ENCODE measurements at places on chromosomes 4 and X.

GRCh38 chrX:71487814-71488213 is 45.1 kb upstream of the OGT start:
- no peak overlapping the region for H3K4me3 ChIP-seq
- H3K27me3 ChIP-seq, result no peaks in the 10 kb centered on the region
- H3K27ac ChIP-seq, result no peak overlapping the region
- H3K4me1 ChIP-seq, result peaks cover 2% of the 10 kb centered on the region
- no peak for DNase-seq
- H3K36me3 ChIP-seq, result peaks cover 3% of the 10 kb centered on the region

GRCh38 chr4:55906989-55907388 is 41.8 kb upstream of the CEP135 start:
- no peak overlapping the region for H3K27ac ChIP-seq
- no peak overlapping the region for H3K4me3 ChIP-seq

DNA sequence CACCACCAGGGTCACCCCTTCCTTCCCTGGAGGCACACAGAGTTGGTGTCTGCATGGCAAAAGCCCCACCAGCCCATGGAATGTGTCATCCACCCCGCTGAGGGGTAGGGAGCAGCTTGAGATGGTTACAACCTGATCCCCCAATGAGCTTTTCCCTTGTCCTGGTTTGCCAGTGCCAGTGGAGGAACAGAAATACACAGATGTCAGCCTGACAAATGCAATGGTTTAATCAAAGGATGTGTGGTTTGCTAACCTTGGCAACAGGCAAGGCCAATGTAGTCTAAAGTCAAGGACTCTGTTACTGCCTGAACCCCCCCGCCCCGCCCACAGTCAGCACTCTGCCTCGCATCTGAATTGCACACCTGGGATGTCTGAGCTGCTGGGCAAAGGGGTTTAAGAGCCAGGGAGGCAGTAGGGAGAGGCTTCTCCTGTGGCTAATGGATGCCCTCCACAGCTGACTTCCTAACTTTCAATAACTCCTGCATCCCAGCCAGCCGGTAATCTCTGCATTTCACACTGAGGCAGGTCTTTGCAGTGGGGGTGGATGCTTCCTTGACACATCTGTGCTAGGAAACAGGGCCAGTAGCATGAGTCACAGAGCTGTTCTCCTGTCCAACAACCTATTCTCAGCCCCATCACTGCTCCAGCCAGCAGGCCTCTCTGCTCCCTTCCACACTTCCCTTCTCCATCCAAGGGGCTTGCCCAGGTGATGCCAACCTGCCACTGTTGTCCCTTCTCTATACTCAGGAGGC is 137.5 kb downstream of the AMMECR1 start:
- H3K4me3 ChIP-seq, result no peak overlapping the region
- H3K27ac ChIP-seq, result peak overlapping the region; percentile 59
- H3K4me1 ChIP-seq, result peaks cover 4% of the 10 kb centered on the region
- peaks cover 18% of the 10 kb centered on the region for H3K36me3 ChIP-seq
- no peaks in the 10 kb centered on the region for H3K27me3 ChIP-seq

DNA sequence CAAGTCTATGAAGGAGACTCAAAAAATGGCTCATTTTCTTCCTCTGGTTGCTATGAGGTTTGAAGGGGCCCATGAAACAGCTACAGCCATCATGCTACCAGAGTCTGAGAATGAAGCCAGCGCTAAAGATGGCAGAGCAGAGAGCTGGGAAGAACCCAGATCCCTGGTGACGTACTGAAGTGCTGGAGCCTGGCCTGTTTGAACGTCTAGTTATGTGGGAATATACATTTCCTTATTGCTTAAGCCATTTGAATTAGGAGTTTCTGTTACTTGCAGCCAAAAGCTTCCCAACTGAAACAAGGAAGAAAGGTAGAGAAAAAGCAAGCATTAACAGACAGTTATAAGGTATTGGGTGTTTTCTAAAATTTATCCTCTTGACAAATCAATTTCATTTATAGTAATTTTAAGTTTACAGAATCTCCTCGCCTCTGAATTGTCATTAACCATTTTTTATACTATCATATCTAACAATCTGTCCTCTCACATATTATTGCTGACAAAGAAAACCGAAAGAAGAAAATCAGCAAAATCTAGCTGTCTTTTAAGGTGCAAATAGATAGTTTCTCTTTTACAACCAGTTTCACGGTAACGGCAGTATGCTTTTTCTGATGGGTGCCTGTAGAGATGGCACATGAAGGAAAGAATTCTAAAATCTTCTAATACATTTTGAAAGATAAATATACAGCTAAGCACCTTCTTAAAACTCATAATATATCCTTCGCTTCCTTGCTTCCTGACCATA is 8.9 kb upstream of the COQ2 start:
- no peaks in the 10 kb centered on the region for H3K4me1 ChIP-seq
- DNase-seq, result no peak
- no peak overlapping the region for H3K4me3 ChIP-seq
- H3K27me3 ChIP-seq, result no peaks in the 10 kb centered on the region
- H3K27ac ChIP-seq, result no peak overlapping the region

DNA sequence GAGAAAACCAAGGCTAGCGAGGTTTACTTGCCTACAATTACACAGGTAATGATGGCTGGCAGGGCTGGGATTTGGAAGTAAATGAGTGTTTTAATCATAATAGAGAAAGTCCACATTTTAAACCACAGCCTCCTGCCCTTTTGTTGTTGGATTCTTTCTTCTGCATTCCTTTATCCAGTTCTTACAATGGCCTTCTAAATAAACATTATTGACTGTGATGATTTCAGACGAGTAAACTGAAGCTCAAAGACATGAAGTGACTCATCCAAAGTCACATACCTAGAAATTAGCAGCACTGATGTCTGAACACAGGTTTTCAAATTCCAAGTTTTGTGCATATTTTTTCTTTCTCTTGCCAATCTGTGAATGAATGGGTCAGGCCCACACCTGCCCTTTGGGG is 51.2 kb upstream of the C1QTNF7 start:
- H3K4me1 ChIP-seq, result no peaks in the 10 kb centered on the region
- no peak overlapping the region for H3K27ac ChIP-seq
- no peaks in the 10 kb centered on the region for H3K36me3 ChIP-seq
- DNase-seq, result no peak
- H3K4me3 ChIP-seq, result no peak overlapping the region

DNA sequence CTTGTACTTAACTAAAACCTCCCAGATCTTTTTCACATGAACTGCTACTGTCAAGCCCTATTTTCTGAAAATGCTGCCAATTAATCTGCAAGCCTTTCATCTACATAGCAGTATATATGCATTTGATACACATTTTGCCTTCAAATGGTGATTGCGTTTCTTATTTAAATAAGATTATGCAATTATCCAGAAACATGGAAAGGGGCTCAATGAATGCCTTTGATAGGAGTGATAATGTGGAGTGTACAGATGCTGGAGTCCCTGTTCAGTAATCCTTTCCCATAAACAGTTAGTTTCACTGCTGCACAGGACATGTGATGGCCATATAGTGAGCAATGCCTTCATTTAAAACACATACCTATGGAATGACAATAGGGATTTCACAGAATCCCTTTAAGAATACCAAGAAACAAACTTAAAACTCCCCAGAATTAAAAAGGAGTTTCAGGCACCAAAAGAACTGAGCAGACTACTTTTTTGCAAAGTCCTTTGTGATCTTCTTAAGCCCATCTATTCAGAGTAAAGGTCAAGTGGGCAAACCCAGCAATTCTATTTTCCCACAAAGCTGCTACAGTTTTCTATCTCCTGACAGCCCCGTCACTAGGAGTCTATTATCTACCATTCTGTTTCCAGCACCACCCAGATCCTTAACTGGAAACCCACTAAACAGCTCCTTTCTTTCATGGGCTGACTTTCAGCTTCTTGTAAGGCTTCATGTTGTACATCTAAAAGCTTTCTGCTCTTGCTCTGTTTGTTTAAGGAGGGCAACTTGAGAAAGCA is 120.3 kb downstream of the UNC5C start:
- DNase-seq, result no peak
- H3K36me3 ChIP-seq, result peaks cover 11% of the 10 kb centered on the region
- peak overlapping the region; percentile 17 for H3K27ac ChIP-seq
- H3K4me1 ChIP-seq, result peaks cover 28% of the 10 kb centered on the region

DNA sequence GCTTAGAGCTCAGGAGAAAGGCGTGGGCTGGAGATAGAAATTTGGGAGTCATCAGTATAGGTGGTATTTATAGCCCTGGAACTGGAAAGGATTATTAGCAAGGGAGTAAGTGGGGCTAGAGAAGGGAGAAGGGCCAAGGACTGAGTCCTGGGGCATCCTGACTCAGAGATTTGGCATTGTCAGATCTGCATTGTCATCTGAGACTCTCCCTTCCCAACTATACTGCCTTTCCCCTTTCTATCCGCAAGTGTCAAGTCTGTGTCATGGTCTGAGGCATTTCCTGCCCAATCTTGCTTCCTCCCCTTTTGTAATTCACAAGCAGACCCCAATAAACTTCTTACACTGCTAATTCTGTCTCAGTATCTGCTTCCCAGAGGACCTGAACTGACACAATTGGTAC is 24.4 kb upstream of the SLC25A43 start:
- H3K27me3 ChIP-seq, result no peaks in the 10 kb centered on the region
- DNase-seq, result no peak
- H3K4me3 ChIP-seq, result no peak overlapping the region
- no peaks in the 10 kb centered on the region for H3K4me1 ChIP-seq

DNA sequence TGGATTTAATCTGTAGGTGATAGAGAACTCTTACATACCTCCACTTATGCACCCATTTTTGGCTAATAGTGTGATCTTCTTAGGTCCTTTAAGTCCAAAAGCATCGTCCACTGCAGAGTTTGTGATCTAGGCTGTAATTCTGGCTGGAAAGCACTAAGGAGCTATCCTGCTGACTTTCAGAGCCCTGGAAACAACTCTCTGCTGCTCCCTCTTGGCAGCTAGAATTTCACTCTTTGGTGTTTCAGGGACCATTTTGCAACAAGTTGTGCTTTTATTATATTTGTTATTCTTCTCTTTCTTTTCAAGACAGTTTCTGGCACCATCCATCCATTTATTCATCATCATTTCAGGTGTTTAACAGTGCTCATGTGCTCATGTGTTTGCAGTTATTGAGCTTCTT is 130.0 kb downstream of the RBM46 start:
- H3K4me3 ChIP-seq, result no peak overlapping the region
- H3K27ac ChIP-seq, result no peak overlapping the region
- no peaks in the 10 kb centered on the region for H3K4me1 ChIP-seq
- H3K36me3 ChIP-seq, result no peaks in the 10 kb centered on the region
- DNase-seq, result no peak

GRCh38 chr4:100147198-100147597 is 43.1 kb downstream of the DDIT4L start:
- no peak for DNase-seq
- no peaks in the 10 kb centered on the region for H3K36me3 ChIP-seq
- H3K4me3 ChIP-seq, result no peak overlapping the region
- H3K27ac ChIP-seq, result no peak overlapping the region
- no peaks in the 10 kb centered on the region for H3K4me1 ChIP-seq
- no peaks in the 10 kb centered on the region for H3K27me3 ChIP-seq

GRCh38 chr4:118173126-118173525 is 138.8 kb downstream of the NDST3 start:
- H3K4me1 ChIP-seq, result no peaks in the 10 kb centered on the region
- H3K27me3 ChIP-seq, result no peaks in the 10 kb centered on the region
- DNase-seq, result no peak
- no peak overlapping the region for H3K27ac ChIP-seq

GRCh38 chr4:182242787-182243186 is 415 bp upstream of the TENM3 start:
- peaks cover 6% of the 10 kb centered on the region for H3K4me1 ChIP-seq
- no peak overlapping the region for H3K27ac ChIP-seq
- DNase-seq, result no peak
- H3K36me3 ChIP-seq, result no peaks in the 10 kb centered on the region
- H3K27me3 ChIP-seq, result peaks cover 38% of the 10 kb centered on the region
- no peak overlapping the region for H3K4me3 ChIP-seq

GRCh38 chr4:152264106-152264505 is 271.8 kb downstream of the FBXW7 start:
- DNase-seq, result no peak
- H3K36me3 ChIP-seq, result peaks cover 1% of the 10 kb centered on the region
- peaks cover 7% of the 10 kb centered on the region for H3K4me1 ChIP-seq
- peaks cover 3% of the 10 kb centered on the region for H3K27me3 ChIP-seq
- H3K27ac ChIP-seq, result no peak overlapping the region

- no peaks in the 10 kb centered on the region for H3K36me3 ChIP-seq
- DNase-seq, result no peak
- no peak overlapping the region for H3K27ac ChIP-seq
- H3K4me3 ChIP-seq, result no peak overlapping the region
- no peaks in the 10 kb centered on the region for H3K27me3 ChIP-seq
Observed at GRCh38 chr4:104795264-104795939, 300.7 kb upstream of the CXXC4 start.

DNA sequence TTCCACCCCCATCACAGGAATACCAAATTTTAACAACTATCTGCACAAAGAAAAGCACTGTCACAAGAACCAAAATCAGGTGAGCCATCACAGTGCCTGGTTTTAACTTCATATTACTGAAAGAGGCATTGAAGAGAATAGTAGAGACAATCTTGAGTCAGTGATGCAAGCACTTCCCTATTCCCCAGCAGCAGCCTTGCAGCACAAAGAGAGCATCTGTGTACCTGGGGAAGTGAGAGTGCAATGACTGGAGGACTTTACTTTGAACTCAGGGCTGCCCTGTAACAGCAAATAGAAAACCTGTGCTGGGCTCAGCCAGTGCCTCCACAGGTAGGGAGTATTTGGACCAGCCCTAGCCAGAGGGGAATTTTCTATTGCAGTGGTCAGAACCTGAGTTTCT is 361.8 kb downstream of the TEX13C start:
- H3K4me1 ChIP-seq, result peaks cover 2% of the 10 kb centered on the region
- DNase-seq, result no peak

DNA sequence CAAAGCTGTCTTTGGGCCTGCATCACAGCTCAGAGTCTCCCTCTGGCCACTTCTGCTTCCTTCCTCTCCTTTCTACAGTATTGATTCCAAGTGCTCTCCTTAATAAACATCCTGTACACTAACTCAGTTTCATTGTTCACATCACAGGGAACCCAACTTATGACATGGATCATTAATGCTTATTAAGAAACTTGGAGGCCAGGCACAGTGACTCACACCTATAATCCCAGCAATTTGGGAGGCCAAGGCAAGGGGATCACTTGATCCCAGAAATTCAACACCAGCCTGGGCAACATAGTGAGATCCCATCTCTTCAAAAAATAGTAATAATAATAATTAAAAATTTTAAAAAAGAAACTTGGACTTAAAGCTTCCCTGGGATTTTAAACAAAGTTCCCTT is 89.2 kb upstream of the EFHC2 start:
- H3K4me3 ChIP-seq, result no peak overlapping the region
- H3K27ac ChIP-seq, result no peak overlapping the region
- H3K36me3 ChIP-seq, result no peaks in the 10 kb centered on the region
- DNase-seq, result no peak

- peaks cover 22% of the 10 kb centered on the region for H3K4me1 ChIP-seq
- peaks cover 3% of the 10 kb centered on the region for H3K36me3 ChIP-seq
- H3K4me3 ChIP-seq, result no peak overlapping the region
- no peaks in the 10 kb centered on the region for H3K27me3 ChIP-seq
- no peak for DNase-seq
Observed at GRCh38 chrX:108245462-108245861, 153.9 kb downstream of the ATG4A start.
